ENCODE measurements at places on chromosomes 3 and 15. TPM values are rescaled to one million over a fixed set of nuclear protein-coding genes. Genes with fewer than 3 reads are reported as not detected.

GRCh38 chr3:167872941-167873340 lies 137.4 kb downstream of the SERPINI1 start:
- no peaks in the 10 kb centered on the region for H3K36me3 ChIP-seq
- peaks cover 77% of the 10 kb centered on the region for H3K4me1 ChIP-seq
- no peaks in the 10 kb centered on the region for H3K27me3 ChIP-seq
- no peak overlapping the region for H3K4me3 ChIP-seq
- DNase-seq = no peak

DNA sequence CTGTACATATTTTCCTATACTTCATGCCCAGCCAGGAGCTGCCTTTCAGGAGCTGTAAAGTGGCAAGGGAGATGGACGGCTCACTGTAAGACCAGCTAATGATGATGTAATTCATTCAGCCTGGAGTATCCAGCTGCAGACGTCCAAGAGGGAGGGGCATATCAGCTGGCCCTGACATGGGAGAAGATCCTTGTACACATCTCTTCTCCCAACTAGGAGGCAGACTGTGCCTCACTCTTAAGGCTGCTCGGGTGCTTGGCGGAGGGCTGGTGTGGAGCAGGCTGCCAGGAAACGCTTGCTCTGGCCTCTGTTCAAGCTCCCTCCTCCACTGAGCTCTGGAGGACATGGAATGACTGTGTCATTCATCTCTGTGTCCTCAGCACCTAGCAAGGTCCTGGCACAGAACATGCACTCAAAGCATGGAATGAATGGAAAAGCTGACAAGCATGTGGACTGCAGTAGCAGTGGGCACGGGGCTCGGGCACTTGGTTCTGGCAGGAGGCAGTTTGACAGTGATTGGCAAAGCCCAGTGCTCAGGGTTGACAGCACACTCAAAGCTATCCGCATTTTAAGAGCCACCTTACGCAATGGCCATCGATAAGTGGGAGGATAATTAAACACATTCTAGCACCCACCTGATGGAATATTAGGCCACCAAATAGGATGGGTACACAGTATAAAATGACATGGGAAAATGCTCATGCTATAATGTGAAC lies 72.4 kb downstream of the TBC1D2B start:
- peak overlapping the region; percentile 53 for H3K27ac ChIP-seq
- H3K36me3 ChIP-seq = peaks cover 47% of the 10 kb centered on the region
- H3K4me3 ChIP-seq = no peak overlapping the region

GRCh38 chr15:94793641-94794040 lies 562.3 kb downstream of the MCTP2 start:
- no peaks in the 10 kb centered on the region for H3K4me1 ChIP-seq
- H3K27me3 ChIP-seq = no peaks in the 10 kb centered on the region
- DNase-seq = no peak
- H3K36me3 ChIP-seq = no peaks in the 10 kb centered on the region
- no peak overlapping the region for H3K4me3 ChIP-seq
- H3K27ac ChIP-seq = no peak overlapping the region

GRCh38 chr15:31266712-31267111 lies 59.9 kb upstream of the KLF13 start:
- no peaks in the 10 kb centered on the region for H3K27me3 ChIP-seq
- H3K36me3 ChIP-seq = no peaks in the 10 kb centered on the region
- peak overlapping the region; percentile 49 for H3K27ac ChIP-seq
- no peak overlapping the region for H3K4me3 ChIP-seq

GRCh38 chr3:129837065-129837642 lies 56.4 kb downstream of the TMCC1 start:
- no peak overlapping the region for H3K4me3 ChIP-seq
- no peak overlapping the region for H3K27ac ChIP-seq
- H3K36me3 ChIP-seq = no peaks in the 10 kb centered on the region
- peaks cover 39% of the 10 kb centered on the region for H3K4me1 ChIP-seq

CCR4 gene
- total RNA-seq = not detected

RARRES1 gene
- total RNA-seq = 8.4 TPM

SEMA3F gene
- total RNA-seq = 10.2 TPM
